ENCODE measurements at places on chromosomes 12 and 14.
A peak's percentile ranks its signal among the peaks of the same experiment; 100 is the strongest.

DNA sequence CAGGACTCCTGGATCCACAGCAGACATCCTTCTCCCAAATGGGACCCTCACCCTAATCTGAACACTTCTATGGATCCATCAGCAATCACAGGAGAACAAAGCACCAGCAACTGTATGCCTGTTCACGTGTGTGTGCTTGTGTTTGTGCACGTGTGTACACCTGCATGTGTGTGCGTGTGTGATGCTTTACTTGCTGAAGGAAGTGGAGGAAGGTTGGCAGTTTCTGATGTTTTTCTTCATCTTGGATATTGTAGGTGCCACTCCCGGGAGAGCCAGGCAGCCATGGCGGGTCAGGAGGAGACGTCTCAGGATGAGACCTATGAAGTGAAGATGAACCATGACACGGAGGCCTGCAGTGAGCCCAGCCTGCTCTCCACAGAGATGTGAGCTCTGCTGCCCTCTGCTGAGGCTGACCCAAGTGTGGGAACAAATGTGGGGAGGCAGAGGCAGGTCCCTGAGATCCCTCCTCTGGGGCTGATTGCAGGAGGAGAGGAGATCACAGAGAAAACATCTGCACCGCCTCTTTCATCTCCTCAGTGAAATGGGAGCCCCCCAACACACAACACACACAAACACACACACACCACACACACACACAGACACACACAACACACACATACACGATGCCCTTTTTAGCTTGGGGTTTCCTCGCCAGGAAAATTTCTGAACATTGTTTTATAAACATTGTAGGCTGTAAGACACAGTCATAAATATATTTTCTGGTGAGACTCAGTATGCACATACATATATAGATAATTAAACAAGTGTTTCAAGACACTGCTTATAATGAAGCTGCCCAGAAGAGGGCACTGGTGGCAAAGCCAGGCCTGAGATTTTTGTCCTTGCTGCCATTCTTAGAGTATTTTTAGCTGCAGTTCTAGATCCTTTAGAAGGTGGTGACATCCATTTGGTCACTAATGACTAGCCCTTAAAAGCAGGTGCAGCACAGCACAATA is 112.2 kb upstream of the FKBP4 start:
- peak; percentile 60 for DNase-seq

- no peak for DNase-seq
Measured at GRCh38 chr12:57227315-57228115, 2.0 kb upstream of the SHMT2 start.

DNA sequence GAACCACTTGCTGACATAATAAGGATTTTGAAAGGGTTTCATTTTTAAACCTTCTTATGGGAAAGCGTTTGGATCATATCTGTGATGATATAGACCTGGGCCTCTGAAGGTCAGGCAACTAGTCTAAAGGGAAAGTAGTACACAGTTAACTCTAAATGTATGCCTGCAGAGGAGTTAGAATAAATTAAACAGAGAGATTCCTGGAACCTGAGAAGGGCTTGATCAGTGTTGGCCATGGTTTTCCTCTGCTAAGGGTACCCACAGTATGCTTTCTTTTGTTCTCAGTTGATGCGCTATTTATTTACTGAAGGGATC is 14.4 kb upstream of the POLR3B start:
- DNase-seq: no peak

DNA sequence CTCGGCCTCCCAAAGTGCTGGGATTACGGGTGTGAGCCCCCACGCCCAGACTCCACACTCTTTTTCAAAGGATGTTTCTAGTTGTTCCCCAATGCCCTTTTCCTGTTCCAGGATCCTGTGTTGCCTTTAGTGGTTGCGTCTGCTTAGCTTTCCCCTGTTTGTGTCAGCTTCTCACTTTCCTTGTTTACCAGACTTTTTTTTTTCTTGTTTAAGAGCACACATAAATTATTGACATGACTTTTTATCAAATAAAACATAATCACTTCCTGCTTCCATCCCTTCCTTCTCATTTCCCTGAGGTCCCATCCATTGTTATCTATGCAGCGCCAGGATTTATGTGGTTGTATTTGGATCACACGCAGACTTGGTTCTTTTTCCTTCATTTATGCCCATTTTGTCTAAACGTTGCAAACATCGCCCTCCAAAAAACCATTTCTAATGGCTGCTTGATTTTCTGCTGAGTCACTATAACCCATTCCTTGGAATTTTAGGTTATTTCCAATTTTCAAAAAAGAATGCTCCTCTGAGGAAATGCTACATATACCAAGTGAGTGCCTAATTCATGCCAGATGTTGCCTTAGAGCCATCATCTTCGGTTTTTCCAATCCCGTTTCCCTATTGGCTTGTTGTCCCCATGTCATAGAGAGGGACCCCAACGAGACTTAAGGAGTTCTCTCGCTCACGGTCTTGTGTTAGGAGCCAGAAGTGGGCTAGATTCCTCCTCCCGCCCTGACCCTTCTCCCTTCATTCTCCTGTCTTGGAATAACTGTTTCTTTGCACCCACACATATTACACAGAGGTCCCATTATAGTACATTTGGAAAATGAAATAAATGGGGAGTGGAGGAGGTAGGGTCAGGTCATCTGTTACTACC is 13.5 kb upstream of the CYP46A1 start:
- DNase-seq: no peak

GRCh38 chr14:39739796-39740195 is 307.6 kb upstream of the FBXO33 start:
- DNase-seq: no peak

- no peak for DNase-seq
Measured at GRCh38 chr12:127726671-127727315, 540.2 kb upstream of the TMEM132C start.

All from hematopoietic multipotent progenitor cell treated with erythropoietin and hydrocortisone succinate and interleukin-3 and kit ligand, for 15 days (in vitro differentiated cells).